DND-41 (cell line): ENCODE measurements at places on chromosomes 7 and 10.

DNA sequence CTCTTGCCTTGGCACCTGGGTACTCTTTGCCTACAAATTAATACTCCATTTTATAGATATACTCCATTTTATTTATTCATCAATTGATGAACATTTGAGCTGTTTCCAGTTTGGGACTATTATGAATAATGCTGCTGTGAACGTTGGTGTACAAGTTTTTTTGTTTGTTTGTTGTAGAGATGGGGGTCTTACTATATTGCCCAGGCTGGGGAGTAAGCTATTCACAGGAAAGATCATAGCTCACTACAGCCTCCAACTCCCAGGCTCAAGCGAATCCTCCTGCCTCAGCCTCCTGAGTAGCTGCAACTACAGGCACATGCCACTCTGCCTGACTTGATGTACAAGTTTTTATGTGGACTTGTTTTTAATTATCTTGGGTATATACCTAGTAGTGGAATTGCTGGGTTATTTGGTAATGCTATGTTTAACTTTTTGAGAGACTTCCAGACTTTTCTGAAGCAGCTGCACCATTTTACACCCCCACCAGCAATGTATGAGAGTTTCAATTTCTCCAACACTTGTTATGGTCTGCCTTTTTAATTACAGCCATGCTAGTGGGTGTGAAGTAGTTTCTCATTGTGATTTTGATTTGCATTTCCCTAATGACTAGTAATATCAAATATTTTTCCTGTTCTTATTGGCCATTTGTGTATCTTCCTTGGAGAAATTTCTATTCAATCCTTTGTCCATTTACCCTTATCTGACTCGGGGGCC lies 15.9 kb downstream of the WBP1L start:
- DNase-seq: no peak

DNA sequence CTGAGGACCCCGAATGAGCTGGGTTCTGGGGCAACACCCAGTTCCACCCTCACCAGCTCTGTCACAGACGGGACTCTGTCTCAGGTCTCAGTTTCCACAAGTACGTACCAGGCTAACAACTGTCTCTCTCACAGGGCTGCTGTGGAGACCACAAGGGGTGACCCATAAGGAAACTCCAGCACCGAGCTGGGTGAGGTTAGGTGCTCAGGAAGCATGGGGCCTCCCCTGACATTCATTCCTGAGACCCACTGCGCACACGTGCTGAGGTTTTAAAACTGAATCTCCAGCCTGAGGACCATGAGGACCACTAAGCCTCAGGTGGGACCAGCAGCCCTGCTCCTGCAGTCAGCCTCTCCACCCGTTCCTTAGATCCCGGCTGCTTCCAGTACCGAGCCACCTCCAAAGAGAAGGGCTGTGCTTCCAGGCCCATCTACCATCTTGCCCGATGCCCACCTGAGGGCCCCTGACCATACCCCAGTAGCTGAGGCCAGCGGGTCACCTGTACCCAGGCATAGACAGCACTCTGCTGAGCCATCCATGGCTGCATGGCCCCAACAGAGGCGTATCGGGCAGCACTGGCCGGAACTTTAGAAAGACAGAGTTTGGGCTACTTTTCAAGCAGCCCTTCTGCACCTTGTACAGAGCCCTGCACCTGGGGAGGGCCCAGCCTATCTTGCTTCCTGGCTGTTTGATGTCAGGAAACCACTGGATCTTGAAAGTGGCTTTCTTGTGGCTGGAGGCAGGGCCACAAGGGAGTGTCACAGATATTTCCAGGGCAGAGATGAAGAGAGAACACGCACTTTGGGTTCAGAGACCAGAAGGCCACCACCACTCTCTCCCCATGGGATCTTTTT lies 18.7 kb downstream of the HSPA12A start:
- DNase-seq: peak; percentile 78

GRCh38 chr7:44247868-44248651 lies 47.3 kb downstream of the YKT6 start:
- DNase-seq: no peak

GRCh38 chr7:22896917-22897316 lies 74.3 kb upstream of the TOMM7 start:
- DNase-seq: no peak

GRCh38 chr7:152341039-152341913 lies 94.5 kb downstream of the KMT2C start:
- DNase-seq: no peak

DNA sequence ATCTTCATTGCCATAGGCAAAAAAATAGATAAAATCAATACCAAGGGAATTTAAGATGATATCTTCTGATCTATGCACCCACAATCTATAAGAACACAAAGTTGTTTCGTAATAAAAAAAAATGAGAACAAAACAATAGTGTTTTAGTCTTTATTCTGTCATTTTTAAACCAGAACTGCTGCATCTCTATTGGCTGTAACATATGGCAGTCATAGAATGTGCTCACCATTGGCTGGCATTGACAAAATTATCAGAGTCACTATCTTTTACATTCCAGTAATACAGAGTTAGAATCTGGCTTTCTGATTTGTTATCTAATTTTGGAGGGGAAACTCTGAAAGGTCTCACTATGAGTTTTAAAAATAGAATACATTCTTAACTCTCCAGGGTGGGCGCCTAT lies 138.6 kb upstream of the CCDC6 start:
- DNase-seq: no peak
